Substantia nigra (tissue), 51 donors: ENCODE measurements at places on chromosomes 11 and 22.

DNA sequence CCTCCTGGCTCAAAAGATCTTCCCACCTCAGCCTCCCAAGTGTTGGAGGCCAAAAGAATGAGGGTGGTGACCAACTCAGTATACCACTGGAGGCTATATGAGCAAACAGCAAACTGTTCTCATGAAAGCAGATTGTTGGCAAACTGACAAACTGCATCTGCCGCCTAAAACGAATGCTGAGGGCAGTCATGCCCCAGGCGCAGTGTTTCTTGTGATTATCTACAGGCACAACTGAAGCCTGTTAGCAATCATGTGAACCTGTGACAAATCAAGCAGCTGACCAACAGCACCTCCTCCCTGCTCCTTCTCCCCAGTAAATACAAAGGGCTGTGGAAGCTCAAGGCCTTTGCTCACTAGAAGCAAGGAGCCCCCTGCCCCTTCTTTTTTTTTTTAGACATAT, 47.8 kb downstream of the BTBD10 start:
- no peak for DNase-seq

- DNase-seq = no peak
Observed at GRCh38 chr11:44986315-44986714, 35.6 kb upstream of the TP53I11 start.

DNA sequence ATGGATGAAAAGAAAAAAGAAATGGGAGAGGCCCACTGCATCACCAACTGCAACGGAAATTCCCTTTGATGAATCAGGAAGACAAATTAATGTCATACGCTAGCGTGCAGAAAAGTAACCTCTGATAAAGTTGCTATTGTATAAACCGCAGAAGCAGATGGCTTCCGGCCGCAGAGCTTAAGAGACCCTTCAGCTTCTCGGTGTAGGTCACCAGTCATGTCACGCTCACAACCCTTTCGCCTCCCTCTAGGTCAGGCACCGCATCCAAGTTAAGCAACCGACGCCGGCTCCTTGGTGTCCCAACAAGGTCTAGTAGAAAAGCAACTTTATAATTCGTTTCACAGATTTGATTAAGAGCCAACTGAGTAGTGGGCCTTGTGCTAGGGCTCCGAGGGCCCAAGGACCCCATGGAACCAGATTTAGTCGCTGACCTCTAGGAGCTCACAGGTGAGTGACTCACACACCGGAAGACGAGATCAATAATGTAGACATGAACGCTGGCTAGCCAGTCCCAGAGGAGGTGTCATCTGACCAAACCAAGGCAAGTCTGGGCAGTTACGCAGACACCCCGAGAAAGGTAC, 1.2 kb upstream of the ZFP91 start:
- no peak for DNase-seq

DNA sequence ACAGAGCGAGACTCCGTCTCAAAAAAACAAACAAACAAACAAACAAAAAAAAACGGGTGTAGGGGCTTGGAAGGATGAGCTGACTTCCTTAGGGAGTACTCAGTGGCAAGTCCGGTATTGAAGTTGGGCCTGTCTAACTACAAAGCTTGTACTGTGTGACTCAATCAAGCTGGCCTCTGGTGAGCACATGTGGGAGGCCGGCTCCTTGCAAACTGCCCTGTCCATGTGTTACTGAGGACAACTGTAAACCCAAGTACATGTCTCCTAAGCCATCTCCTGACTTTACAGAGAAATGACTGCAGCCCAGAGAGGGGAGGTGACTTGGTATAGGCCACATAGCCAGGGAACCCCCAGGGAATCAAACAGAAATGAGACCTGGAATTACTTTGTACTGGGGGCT, 11.6 kb downstream of the RIBC2 start:
- no peak for DNase-seq

- no peak for DNase-seq
Observed at GRCh38 chr11:128614026-128614425, 26.7 kb upstream of the ETS1 start.

DNA sequence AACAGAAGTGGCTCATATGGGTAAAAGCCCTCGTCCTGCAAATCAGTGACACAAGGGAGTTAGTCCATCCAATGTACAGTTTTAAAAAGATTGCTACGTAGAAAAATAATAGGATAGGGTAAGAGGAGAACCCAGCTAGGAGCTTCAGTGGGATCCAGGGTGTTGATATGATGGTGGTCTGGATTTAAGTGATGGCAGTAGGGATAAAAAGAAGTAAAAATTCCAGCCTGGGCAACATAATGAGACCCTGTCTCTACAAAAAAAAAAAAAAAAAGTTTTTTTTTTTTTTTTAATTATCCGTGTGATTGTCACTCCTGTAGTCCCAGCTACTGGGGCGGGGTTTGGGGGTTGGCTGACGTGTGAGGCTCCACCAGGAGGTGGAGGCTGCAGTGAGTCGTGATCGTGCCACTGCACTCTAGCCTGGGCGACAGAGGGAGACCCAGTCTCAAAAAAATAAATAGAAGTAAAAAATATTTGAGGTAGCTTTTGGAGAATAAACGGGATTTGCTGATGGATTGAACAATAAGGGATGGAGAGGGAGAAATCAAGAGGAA, 7.0 kb upstream of the L3MBTL2 start:
- peak; percentile 17 for DNase-seq

- no peak for DNase-seq
Observed at GRCh38 chr22:37906364-37907008, 389 bp downstream of the MICALL1 start.

DNA sequence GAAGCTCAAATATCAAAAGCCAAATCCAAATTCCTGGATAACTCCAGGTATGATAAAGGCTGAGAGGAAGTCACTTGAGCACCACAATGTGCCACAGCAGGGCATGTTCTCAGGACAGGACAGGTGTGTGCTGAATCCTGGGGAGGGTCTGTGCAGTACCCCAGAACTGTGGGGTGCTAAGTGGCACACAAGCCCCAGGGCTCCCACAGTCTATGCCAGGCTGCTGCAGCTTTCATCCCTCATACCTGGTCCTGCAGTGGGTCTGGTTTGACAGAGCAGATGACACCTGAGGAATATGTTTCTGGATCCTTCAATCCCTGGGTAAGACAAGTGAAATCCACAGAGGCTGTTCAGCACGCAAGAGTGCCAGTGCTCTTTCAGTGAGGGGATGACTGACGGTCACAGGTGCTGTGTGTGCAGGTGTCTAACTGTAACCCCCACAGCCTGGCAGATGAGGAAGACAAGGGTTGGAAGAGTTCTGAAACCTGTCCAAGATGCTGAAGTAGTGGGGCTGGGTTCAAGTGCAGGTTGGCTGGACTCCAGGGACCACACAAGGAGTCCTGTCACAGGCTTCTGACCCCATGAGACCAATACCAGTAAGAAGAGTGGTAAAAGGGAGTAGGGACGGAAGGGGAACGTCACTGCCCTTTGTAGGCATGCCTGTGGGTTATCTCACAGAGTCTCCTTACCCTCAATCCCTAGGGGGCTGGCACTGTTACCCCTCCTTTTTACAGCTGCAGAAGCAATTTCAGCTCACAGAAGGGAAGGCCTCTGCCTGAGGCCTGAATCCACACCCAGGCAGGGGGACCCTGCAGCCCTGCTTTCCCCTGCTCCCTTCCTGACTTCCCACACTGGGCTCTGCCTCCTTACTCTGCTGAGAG, 14.1 kb downstream of the SERPIND1 start:
- no peak for DNase-seq

DNA sequence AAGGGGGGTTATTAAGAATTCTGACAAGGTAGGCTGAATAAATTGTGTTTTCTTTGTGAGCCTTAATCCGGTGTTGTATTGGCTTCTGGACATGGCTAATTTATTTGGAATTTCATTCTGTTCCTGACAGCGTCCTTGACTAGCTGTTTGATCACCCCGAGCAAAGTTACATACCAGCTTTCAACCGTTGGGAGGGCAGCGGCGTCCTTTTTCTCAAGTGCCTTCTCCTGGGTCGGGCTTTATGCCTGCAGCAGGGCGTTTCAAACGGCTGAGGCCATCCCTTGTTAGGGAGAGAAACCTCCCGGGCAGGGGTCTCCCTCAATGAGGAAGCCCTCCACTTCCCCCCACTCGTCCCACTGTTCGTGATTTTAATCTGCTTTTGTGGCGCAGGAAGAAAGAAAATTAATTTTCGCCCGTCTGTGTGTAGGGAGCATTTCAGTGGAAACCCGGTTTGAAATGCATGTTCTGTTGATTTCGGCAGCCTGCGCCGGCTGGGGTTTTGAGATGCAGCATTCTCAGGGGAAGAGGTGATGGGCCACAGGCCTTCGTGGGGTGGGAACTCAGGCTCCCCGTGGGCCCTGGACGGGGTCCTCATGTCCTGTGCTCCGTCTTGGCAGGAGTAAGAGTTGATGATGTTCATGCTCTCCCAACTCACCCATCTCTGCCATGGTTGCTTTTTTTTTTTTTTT, 2.9 kb upstream of the SMIM38 start:
- no peak for DNase-seq

- DNase-seq = no peak
Observed at GRCh38 chr11:971092-971690, 45.5 kb downstream of the AP2A2 start.

GRCh38 chr11:41245184-41245583, 214.3 kb downstream of the LRRC4C start:
- no peak for DNase-seq

GRCh38 chr11:68053117-68053516, 14.3 kb downstream of the TCIRG1 start:
- DNase-seq = no peak

DNA sequence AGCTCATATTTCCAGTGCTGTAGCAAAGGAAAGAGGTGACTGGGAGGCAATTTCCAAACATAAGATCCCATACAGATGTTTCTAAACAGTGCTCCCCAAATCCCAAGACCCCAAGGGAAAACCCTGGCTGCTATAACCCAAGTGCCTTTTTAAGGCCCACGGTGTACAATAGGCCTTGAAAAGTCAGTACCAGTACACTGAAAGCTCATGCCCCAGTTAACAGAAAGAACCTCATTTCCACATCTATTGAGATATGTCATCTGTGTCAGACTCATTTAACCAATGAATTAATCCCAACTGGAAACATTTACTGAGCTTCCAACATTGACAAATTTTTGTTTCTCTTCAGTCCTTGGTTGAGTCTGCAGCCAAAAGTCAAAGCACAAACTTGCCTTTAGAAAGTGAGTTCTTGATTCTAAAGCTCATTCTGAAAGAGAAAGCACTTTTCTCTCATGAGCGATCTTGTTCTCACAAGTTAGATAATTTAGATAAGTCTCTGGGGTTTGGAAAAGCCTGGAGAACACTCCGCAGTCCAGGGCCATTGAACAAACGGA, 239.8 kb upstream of the ARHGAP20 start:
- no peak for DNase-seq

DNA sequence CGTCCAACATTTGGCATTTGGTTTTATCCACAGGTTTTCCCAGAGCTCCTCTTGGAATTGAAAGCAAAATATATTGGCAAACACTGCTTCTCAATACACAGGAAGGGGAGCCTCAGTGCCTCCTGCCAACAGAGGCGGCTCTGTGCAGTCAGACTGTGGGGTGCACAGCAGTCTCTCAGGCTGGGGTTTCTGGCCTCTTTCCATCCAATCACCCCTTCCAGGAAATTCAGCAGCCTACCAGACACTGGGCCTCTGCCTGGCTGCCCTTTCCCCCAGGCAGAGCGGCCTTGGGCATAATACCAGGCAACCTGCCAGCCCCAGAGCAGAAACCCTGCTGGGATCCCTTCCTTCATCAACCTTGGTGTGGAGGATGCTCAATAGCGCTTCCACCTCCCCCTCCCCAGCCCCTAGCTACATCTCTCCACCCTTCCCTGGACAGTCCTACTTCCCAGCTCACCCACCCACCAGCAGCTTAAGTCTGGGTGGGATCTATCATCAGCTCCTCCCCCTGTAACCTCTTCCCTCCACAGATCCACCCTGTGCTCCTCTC, 17.8 kb upstream of the RAPSN start:
- peak; percentile 7 for DNase-seq

- no peak for DNase-seq
Observed at GRCh38 chr11:31419138-31419537, 49.5 kb downstream of the DNAJC24 start.

- DNase-seq = no peak
Observed at GRCh38 chr11:47724041-47724729, 9.0 kb upstream of the AGBL2 start.

- DNase-seq = no peak
Observed at GRCh38 chr11:121575963-121576290, 123.2 kb upstream of the SORL1-AS1 start.
